ENCODE measurements at places on chromosomes 2 and 18. TPM values are rescaled to one million over a fixed set of nuclear protein-coding genes. Genes with fewer than 3 reads are reported as not detected.

DNA sequence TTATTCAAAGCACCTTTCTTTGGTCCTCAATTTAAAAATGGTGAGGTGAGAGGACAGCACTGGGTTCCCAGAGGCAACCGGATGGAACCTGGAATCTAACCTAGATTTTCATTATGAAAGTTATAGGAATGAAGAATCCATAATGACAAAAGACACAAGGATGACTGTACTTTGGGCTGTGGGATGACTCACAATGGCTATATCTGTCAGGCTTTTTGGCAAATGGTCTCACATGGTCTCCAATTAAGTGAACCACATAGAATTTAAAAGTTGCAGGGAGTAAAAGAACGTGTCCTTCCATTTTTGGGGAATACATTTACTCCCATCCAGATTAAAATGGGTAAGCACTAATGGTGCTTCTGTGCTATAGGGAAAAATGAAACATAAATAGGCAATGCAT lies 31.8 kb upstream of the LYPD1 start:
- no peak for DNase-seq

DNA sequence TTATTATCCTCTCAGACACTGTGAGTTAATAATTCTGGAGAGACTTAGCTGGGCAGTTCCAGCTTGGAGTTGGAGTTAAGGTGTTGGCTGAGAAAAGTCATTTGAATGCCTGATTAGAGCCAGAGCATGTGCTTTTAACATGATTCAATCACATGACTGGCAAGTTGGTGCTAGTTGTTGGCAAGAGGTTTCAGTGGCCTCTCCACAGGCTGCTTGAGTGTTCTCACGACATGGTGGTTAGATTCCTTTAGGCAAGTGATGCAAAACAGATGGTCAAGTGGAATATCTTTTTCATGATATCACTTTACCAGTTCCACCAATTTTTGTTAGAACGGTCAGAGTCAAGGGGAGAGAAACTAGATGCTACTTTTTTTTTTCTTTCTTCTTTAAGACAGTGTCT lies 262.7 kb upstream of the FN1 start:
- no peak for DNase-seq

- DNase-seq = no peak
Measured at GRCh38 chr2:218781691-218782527, at the start of gene CYP27A1. CYP27A1 (plus strand) TSS chr2:218782147; CDS start chr2:218782183, 36 bp downstream.

DNA sequence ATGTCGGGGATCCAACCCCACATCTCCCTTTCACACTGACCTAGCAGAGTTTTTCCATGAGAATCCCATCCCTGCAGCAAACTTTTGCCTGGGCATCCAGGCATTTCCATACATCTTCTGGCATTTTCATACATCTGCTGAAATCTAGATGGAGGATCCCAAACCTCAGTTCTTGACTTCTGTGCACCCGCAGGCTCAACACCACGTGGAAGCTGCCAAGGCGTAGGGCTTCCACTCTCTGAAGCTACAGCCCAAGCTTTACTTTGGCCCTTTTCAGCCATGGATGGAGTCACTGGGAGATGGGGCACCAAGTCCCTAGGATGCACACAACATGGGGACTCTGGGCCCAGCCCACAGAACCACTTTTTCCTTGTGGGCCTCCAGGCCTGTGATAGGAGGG lies 32.2 kb upstream of the TEX51 start:
- no peak for DNase-seq

DNA sequence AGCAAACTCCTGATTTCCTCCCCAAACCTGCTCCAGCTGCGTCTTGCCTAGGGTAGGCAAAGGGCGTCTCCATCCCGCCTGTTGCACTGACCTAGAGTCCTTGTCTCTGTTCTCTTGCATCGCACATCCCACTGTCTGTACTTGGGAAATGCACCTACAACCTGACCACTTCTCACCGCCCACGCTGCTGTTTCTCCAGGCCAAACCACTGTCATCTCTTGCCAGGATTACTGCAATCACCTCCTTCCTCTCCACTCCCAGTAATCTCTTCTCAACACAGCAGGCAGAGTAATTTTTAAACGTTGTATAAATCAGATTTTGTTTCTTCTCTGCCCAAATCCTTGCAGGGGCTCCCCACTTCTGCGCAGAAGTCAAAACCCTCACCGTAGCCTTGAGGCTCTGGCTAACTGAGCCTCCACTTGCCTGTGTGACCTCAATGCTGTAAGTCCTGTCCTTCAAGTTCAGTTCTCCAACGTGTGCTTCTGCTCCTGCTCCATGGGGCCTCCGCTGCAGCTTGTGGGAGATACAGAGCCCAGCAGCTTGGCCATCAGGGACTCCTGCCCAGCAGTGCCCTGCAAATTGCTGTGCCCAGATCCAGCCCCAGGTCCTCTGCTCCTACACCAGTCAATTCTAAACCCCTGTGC lies 27.7 kb upstream of the SEMA4C start:
- DNase-seq = no peak

DNA sequence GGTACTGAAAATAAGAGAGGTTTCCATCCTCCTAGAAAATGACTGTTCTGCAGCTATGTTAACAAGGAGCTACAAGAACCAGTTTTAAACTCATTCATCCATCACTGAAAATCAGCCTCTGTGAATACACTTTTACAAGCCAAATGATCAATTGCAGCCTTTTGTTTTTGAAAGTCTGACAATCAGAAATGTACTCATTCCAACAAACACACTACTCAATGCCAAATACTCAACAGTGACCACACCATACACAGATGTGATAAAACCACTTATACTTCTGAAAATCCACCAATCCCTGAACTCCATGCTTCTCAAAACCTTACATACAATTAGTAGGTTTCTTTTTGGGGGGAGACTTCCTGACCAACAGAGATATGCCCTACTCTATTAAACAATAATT lies 663.9 kb upstream of the CHAC2 start:
- no peak for DNase-seq

DNA sequence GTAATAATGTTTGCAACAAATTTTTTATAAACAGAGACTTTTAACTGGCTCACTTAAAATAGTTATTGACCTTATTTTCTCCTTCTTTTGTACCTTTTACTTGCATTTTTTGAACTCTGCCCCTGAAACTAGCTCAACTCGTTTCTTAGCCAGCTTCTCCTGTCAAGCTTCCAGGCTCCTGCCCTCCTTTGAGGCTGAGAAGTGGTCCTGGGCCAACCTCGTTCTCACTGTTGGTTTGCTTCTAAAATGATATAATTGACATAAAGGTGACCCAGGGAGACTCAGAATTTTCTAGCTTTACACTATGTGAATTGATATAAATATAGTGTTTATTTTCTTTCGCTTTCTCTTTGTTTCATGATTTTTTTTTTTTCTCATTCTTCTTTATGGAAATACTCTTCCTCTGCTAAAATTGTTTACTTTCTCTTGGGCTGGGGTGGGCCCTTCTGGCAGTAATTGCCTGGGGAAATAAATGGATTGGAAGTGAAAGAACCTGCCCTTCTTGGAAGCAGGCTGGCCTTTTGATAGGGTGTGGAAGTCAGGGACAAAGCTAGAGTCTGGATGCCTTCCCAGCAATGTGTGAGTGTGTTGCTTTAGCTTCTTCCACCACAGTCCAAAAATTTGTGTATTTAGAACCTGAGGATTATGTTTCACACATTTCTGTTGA lies 30.7 kb downstream of the GPD2 start:
- DNase-seq = no peak

Gene COLEC12
- 19.3 TPM for total RNA-seq

Gene NMUR1
- 0.21 TPM for total RNA-seq

- DNase-seq = no peak
Measured at GRCh38 chr2:216083464-216084281, 2.0 kb downstream of the TMEM169 start.

DNA sequence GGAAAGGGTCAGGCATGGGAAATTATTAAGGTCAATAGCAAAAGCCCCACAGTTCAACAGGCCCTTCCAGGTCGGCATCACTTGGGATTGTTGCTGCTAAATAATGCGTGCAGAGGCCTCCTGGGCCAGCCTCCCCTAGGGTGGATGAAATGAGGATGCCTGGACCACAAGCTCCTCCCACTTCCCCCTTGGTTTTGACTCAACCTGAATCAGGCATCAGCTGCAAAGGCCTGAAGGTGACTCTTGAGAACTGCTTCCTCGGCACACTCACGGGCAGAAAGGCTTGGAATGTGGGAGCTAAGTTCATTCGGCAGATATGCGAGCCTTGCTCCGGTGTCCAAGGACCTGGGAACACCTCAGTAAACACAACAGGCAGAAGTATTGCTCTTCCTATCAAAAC lies 69.3 kb downstream of the MBP start:
- DNase-seq = no peak

- DNase-seq = no peak
Measured at GRCh38 chr2:222952204-222952603, 91.4 kb downstream of the ACSL3 start.

Gene SGPP2
- not detected for total RNA-seq

GRCh38 chr2:157837851-157838441 lies 38.2 kb downstream of the ACVR1 start:
- no peak for DNase-seq

- no peak for DNase-seq
Measured at GRCh38 chr2:145110668-145111356, 590.9 kb upstream of the ZEB2 start.

GRCh38 chr2:147365622-147366021 lies 479.2 kb upstream of the ACVR2A start:
- DNase-seq = no peak

Gene REV1
- total RNA-seq = 48.3 TPM

GRCh38 chr2:12950957-12951656 lies 234.4 kb downstream of the TRIB2 start:
- no peak for DNase-seq

- no peak for DNase-seq
Measured at GRCh38 chr2:169839954-169840746, 12.9 kb downstream of the UBR3 start.

DNA sequence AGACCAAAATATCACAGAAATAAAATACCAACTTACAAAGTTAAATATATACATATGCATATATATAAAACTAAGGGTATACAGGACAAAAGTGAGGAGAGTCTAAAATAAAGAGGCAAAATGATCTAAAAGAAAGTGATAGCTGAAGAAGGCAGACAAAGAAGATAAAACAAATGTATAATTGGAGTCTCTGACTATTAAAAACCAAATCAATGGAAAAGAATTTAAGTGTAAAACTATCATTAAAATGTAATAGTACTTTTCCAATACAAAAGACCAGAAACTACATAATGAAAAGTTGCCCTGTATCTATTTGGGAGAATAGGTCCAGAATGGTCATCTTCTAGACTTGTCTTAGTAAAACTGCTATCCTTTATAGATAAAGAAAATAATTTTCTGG lies 267.4 kb upstream of the KLHL14 start:
- no peak for DNase-seq

Gene CFC1
- total RNA-seq = not detected

Gene C1QL2
- not detected for total RNA-seq

Gene RTP5
- total RNA-seq = not detected

Gene VWC2L
- not detected for total RNA-seq

Gene ASNSD1
- 48.2 TPM for total RNA-seq

GRCh38 chr2:227401550-227401949 lies 13.8 kb upstream of the SCYGR1 start:
- no peak for DNase-seq

- DNase-seq = no peak
Measured at GRCh38 chr18:5998907-5999306, 103.6 kb upstream of the TMEM200C start.

DNA sequence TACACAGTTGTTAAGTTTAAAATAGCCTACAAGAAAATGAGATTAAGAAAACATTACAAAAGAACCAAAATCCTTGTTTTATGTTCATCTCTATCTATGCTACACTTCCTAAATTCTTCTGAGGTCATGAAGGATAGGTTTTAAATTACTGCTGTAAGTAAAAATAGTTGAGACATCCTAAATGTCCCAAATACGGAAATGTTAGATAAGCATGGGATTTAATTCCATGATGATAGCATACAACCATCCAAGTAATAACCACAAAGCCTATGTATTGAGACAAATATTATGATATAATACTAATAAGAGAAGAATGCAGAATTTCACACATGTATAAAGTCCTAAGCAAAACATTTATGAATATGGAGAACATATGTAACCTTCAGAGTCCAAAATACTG lies 34.1 kb downstream of the PIEZO2 start:
- DNase-seq = no peak

Gene SULT1C4
- not detected for total RNA-seq

DNA sequence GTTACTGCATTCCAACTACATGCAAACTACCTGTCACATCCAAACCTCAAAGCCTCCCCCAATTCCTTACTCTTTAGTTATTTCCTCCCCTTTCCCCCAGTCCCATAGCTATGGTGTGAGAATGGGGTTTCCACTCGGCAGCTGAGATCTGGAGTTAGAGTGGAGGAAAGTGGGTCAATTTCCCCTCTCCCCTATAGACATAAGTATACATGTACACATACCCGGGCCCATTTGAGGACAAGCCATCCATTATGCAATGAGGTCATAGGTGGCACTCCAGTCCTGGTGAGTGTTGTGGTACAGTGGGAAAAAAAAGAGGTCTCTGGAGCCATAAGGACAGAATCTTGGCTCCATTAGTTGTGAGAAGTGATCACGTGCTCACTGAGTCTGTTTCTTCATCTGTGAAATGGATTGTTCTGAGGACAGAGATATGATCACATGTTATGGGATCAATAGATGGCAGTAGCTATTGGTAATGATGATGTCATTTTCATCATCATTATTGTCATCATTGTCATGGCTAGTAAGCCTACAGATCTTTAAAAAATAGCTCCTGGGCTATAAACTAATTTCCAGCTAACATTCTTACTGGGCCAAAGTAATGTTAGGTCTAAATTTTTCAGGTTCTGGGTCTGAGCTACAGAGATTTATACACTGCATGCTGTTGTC lies 119.0 kb downstream of the BCL2L11 start:
- DNase-seq = no peak

Measured in thoracic aorta (tissue), 2 donors.